Right cardiac atrium (tissue), 5 donors: ENCODE measurements at places on chromosomes 5 and 9. TPM values are rescaled to one million over a fixed set of nuclear protein-coding genes. Genes with fewer than 3 reads are reported as not detected.

NDFIP1 gene
- 67.9 TPM for total RNA-seq

BSPRY gene
- 1.3 TPM for total RNA-seq

LSM11 gene
- total RNA-seq = 2.5 TPM

SFXN1 gene
- 37.6 TPM for total RNA-seq

HCN1 gene
- total RNA-seq = 13.1 TPM

ABCA2 gene
- total RNA-seq = 32.2 TPM

- DNase-seq = no peak
Measured at GRCh38 chr5:8686707-8687106, 817.8 kb downstream of the MTRR start.

DNA sequence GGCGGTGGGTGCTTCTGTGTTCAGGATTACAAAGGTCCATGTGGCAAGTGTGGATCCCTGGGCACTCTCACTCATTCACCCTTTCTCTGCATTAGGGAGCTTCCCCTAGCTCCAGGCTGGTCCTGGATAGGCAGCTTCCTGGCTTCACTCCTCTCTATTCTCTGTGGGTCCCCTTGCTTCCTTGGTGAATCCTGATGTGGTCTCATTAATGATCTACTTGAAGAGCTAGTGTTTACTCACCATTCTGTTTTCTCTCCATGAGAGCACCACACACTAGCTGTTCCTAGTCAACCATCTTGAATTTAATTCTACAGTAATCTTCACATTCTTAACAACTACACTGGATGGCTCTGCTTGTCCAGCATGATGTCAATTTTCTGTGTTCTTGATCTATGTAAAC, 90.0 kb upstream of the PLPPR1 start:
- DNase-seq = no peak

- DNase-seq = no peak
Measured at GRCh38 chr5:92635001-92635461, 946.0 kb downstream of the NR2F1-AS1 start.

- DNase-seq = no peak
Measured at GRCh38 chr5:31936683-31937082, 237.4 kb downstream of the GOLPH3 start.

DNA sequence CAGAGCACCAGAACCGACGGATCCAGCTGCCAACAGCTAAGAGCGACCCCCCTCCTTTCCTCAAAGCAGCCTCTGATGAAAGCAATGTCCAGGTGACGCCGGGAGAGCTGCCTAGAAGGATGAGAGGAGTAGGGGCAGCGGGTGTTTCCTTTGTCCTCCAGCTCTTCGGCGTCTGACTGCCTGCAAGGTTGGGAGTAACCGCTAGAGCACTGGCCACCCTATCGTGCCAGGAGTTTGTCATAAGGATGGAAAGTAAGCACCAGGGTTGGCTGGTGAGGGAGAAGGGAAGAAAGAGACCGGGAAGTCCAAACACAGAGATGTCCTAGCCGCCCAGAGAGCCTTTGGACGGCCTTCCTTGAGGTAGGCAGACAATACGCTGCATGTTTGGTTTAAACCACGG, 10.8 kb downstream of the MRPL36 start:
- DNase-seq = no peak

- no peak for DNase-seq
Measured at GRCh38 chr5:116861666-116862065, 287.0 kb upstream of the SEMA6A start.

- no peak for DNase-seq
Measured at GRCh38 chr9:30120666-30121065, 2263.8 kb upstream of the ACO1 start.

- no peak for DNase-seq
Measured at GRCh38 chr5:157778121-157778805, 34.8 kb downstream of the LSM11 start.

GRCh38 chr5:90483206-90483605, 8.5 kb downstream of the POLR3G start:
- DNase-seq = no peak

DNA sequence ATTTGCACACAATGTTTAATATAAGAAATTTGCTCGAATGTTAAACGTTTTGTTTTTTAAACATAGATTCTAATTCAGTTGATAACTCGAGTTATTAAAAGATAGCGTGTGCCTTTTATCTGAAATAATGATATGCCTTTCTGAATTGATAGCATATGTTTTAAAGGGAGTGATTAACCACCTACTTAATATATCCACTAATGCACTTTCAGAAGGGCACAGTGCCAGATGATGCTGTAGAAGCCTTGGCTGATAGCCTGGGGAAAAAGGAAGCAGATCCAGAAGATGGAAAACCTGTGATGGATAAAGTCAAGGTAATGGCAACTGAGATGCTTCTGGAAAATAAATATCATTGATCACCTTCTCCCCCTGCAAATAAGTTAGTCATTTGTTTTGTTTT, 53.9 kb downstream of the ERAP1 start:
- DNase-seq = no peak

DNA sequence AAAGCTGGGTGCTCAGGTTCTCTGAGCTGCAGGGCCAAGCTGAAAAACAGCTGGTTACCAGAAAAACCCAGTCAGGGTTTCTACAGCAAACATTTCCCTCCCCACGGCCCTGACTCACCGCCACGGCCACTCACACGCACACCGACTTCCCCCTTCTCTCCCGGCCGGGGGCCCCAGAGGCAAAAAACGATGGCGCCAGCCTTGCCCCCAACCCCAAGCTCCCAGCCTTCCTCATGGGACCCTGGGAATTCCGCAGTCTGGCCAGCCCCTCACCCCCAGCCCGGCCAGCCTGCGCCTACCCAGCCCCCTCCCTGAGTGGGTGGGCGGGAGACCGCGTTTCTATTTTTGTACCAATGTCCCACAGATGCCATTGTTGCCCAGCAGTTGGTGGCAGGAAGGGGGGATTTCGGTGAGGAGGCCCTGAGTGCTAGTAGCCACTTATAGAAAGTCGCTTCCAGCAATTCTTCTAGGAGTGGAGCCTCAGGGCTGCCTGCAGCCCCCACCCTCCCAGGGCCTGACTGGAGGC, 18.4 kb downstream of the ENG start:
- peak; percentile 84 for DNase-seq

GRCh38 chr5:29001666-29002065, 1963.3 kb upstream of the CDH9 start:
- DNase-seq = no peak

GRCh38 chr9:2727374-2727773, 10.1 kb downstream of the KCNV2 start:
- DNase-seq = no peak
